ELR (cell line): ENCODE measurements at places on chromosomes 2 and 18.

GRCh38 chr18:74982946-74983635, 225.8 kb downstream of the PTGR3 start:
- no peak for DNase-seq

DNA sequence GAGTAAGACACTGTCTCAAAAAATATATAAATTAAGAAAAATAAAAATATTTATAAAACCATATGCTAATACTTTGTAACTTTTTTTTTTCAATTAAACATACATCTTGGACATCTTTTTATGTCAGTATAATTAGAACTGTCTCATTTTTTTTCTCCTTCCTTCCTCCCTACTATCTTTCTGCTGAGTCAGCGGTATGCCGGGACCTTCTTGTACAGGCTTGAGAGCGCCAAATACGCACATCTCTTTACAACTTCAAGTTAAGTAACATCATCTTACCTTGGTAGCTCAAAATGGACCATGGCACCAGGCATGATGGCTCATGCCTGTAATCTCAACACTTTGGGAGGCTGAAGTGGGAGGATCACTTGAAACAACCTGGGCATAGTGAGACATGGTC, 153.4 kb downstream of the FAM161A start:
- DNase-seq, result no peak

GRCh38 chr2:231482806-231483391, 18.6 kb upstream of the NCL start:
- peak; percentile 77 for DNase-seq

DNA sequence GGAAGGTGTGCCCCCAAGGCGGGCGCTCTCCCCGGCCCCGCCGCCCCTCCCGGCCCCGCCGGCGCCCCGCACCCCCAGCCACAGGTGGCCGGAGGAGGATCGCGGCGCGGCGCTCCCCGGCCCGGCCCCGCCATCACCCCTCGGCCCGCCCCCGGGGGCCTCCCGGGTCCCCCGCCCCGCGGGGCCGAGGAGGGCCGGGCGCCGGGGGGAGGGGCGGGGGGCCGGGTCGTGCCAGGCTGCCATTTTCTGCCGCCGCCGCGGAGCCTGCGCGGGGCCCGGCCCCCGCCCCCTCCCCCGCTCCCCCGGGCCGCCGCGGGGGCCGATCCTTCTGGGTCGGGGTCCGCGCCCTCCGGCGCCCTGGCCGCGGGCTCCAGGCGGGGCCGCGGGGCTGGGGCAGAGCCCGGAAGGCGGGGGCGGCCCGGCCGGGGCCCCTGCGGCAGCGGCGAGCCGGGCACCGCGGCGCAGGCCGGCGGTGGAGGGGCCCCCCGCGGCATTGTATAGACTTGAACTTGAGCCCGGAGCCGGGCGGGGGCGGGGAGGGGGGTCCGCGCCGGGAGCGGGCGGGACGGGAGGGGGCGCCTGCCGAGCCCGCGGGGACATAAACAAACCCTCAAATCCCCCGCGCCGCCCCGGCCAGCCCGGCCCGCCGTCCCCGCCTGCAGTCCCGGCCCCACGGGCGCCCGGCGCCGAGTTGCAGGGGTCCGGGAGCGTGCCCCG, 556 bp downstream of the DNMT3A start:
- peak; percentile 14 for DNase-seq

DNA sequence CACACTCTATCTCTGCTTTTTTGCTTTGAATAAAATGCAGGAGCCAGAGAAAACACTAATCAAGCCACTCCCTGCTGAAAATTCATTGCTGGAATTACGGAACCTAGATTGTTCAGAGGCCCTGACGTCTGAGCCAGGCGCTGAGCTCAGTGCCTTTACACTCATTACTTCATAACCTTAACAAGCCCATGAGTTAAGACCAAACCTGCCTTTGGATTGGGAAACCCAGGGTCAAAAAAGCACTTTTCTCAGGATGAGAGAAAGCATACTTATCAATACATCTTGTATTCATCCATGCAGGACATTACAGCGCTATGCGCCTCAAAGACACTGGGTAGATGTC, 762 bp downstream of the INO80C start:
- DNase-seq, result no peak

DNA sequence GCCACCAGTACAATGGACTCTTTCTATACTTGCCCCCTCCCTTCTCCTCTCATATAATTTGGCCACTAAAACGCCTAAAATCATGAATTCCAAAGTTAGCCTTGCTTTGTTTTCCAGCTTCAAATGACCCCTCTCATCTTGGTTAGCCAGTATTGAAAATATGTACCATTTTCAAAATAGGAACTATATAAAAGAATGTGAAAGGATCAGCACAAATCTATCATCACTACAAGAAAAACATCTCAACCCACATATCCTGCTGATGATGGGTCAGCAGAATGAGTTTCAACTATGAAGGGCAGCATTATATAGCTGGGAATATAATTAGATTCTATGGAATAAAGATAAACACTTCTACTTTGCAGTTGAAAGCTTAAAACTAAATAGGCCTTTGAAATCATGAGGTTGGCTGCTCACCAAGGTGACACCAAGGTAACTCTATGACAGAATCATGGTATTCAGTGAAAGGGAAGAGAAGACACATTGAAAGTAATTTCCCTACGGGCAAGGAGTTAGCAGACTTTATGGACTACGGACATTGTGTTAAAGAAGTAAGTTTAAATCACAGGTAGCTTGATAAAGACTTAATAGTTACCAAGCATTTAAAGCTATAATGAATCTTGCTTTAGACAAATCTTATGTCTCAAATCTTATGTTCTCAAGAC, 873.0 kb downstream of the CPS1 start:
- no peak for DNase-seq

GRCh38 chr2:39881494-39881893, 102.4 kb upstream of the THUMPD2 start:
- DNase-seq, result peak; percentile 58

DNA sequence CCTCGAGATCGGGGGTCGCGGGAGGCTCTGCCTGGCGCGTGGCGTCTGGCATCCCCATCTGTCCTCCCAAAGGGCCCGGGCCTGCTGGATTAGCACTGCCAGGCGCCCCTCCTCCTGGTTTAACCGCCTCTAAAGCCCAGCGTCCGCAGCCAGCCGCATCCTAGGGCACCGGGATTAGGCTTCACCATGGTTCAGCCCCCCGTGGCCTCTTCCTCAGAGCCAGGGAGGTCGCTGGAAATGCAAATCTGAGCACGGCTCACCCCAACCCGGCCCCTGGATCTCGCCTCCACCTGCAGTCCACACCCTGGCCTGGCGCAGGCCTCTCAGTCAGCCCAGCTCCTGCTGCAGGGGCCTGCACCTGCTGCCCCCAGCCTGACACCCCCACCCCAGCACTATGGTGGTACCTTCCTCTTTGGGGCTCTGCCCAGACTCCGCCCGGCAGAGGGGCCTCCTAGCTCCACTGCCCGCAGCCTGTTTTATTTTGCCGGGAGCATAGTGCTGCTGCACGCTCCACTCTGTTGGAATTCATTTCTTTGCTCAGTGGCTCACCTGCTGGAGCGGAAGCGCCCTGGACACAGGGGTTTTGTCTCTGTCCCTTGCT, 13.2 kb downstream of the PRELID3A start:
- DNase-seq, result no peak

DNA sequence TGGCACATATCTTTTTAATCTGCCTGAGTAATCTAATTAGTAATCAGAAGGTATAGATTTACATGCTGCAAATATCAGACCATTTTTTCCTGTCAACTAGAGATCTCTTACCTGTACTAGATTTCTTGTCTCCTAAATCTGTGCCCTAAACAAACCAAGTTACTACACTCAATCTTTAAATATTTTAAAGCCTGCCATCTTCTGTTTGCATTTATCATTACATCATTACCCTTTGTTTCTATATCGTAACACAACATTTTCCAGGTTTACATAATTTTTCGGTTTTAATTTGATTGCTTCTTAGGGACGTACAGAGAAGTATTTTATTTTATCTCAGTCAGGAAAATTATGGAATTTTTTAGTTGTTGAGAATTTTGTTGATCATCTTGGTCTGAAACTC, 25.7 kb downstream of the PSMA8 start:
- peak; percentile 15 for DNase-seq

GRCh38 chr2:27988718-27989117, 98.2 kb downstream of the BABAM2 start:
- DNase-seq, result no peak

GRCh38 chr18:42298759-42299675, 344.0 kb downstream of the PIK3C3 start:
- DNase-seq, result peak; percentile 63

- no peak for DNase-seq
Observed at GRCh38 chr2:75288760-75289159, 89.4 kb upstream of the TACR1 start.

DNA sequence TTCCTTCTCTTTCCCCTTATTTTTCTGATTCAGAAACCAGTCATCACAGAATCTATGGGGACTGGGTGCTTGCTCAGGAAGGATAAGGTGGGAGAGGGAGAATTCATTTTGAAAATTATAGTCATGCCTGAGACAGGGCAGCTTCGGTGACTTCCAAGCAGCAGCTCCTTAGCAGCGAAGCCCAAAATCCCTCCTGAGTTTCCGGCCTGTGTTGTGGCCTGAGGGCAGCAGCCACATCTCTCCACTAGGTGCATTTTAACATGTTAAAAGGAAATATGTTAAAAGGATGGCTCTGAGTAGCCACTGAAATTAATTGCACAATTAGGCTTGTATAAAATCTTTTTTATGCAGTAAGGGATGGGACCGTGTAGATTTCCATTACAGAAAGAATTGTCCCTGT, 207.0 kb upstream of the RAB12 start:
- no peak for DNase-seq

GRCh38 chr2:111194835-111195621, 74.3 kb downstream of the BCL2L11 start:
- DNase-seq, result no peak

DNA sequence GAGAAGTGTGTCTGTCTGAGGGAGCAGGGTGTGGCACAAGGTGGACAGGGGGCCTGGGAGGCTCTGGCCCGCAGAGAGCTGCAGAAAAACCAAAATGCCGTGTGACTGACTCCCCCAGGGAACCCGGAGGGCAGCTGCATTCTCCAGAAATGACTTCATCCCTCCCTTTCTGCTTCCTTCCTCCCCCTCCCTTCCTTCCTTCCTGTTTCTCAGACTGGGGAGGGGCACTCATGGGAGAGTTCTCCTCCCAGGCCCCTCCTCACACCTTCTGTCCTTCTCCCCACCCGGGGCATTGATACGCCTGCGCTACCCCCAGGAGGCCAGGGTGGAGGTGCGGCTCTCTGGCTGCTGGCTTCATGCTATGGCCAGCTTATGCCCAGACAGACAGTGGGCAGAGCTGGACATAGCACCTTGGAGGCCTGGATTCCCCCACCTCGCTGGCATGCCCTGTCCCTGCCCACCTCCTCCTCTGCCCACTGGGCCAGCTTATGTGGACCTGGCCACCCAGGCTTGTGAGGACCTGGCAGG, 8.2 kb upstream of the GPR17 start:
- peak; percentile 97 for DNase-seq

GRCh38 chr2:217650716-217651360, 352.0 kb downstream of the TNS1 start:
- DNase-seq, result peak; percentile 66

DNA sequence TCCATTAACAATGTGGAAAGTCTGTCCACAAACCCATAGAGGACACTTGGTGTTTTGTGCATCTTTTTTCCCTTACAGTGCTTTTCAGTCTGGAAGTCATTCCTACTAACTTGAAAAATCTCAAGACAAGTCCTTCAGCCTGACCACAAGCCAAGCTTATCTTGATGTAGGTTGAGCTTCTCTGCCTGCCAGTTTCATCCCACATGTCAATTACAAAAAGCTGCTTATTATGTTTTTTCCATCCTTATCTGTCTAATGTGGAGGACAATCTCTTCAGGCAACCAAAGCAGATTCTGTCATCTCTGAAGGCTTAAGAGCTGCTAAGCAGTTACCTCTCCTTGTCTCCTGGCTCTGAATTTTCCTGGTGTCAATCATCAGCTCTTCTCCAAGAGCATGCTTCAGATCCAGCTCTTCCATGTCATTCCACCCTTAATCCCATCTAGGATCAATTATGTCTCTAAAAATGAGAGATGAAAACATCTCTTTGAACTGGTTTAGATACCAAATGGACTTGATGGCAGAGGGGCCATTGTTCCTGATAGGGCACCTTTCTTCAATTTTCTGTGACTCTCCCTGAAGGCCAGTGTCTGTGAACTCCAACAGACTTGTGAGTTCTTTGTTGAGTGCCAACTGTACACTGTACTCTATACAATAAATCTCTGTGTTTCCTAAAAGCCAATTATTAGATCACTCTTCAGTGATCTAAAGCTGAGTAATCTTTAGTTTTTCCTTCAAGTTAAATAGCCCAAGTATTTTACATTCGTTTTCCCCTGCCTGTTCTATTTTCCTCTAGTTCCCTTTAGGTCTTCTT, 208.6 kb downstream of the RBM43 start:
- peak; percentile 20 for DNase-seq

GRCh38 chr2:43944915-43945314, 50.9 kb downstream of the LRPPRC start:
- no peak for DNase-seq

DNA sequence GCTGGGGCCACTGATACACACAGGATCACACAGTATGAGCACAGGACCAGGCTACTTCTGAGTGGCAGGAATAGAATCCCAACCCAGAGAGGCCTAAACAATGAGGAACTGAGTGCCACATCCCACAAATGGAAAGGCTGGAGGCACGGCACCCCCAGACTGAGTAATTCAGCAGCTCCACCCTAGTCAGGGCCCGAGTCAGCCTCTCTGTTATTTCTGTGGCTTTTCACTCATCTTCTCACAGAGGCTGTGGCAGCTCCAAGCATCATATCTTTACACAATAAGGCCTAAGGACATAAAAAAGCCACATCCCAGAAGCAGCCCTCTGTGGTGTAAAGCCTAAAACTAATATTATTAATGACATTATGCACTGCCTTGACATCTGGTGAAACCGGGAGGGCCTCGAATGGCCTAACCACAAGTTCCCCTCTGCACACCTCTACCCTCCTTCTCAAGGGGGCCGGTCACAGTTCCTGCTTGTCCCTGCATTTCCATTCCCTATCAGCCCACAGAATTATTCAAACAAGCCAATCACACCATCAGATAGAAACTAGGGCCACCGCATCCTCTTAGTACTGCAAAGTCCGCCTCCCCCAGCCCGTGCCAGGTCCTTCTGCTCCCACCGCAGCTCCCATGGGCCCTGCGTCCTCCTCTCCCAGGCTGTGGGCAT, 12.5 kb upstream of the MAL start:
- peak; percentile 54 for DNase-seq

GRCh38 chr2:177149155-177149503, 63.5 kb upstream of the HNRNPA3 start:
- DNase-seq, result no peak

- no peak for DNase-seq
Observed at GRCh38 chr2:235054919-235055318, 103.1 kb downstream of the SH3BP4 start.

- no peak for DNase-seq
Observed at GRCh38 chr2:62467100-62467474, 38.9 kb downstream of the TMEM17 start.

GRCh38 chr2:86446060-86446459, 4.9 kb downstream of the KDM3A start:
- DNase-seq, result peak; percentile 20
